Smooth muscle cell of the pulmonary artery (primary cell): ENCODE measurements at places on chromosomes 11 and 22. TPM values are rescaled to one million over a fixed set of nuclear protein-coding genes. Genes with fewer than 3 reads are reported as not detected.

The LGALS12 gene
- total RNA-seq: not detected in 2 replicates

The CXCR5 gene
- total RNA-seq: not detected in 2 replicates

The CUL5 gene
- 34.0 and 39.1 TPM in 2 replicates for total RNA-seq

The IL10RA gene
- total RNA-seq: not detected in 2 replicates

The CDCA5 gene
- 1.6 and 3.3 TPM in 2 replicates for total RNA-seq

The OR52M1 gene
- not detected in 2 replicates for total RNA-seq

The SORL1 gene
- 1.3 and 11.8 TPM in 2 replicates for total RNA-seq

The PVALB gene
- not detected in 2 replicates for total RNA-seq

The TMEM191C gene
- 0.36 and 1.1 TPM in 2 replicates for total RNA-seq

The TPBGL gene
- total RNA-seq: under 0.01 TPM in 1 of 2 replicates, not detected in the other

The CARS1 gene
- 71.2 and 85.3 TPM in 2 replicates for total RNA-seq

The RIBC2 gene
- total RNA-seq: 0.20 and 0.46 TPM in 2 replicates

The DHCR7 gene
- total RNA-seq: 40.7 and 78.4 TPM in 2 replicates

The FADS2 gene
- total RNA-seq: 215 and 339 TPM in 2 replicates

The HOATZ gene
- total RNA-seq: not detected in 2 replicates

The MIAT gene
- total RNA-seq: 0.63 and 0.72 TPM in 2 replicates

The SLC22A8 gene
- not detected in 2 replicates for total RNA-seq

The ELF5 gene
- total RNA-seq: not detected in 2 replicates

The C1QTNF4 gene
- 0.07 and 0.17 TPM in 2 replicates for total RNA-seq

The OPCML gene
- 0.43 and 0.65 TPM in 2 replicates for total RNA-seq

The SLC22A25 gene
- not detected in 2 replicates for total RNA-seq

The PRCP gene
- total RNA-seq: 60.2 and 85.0 TPM in 2 replicates

The OR10D3 gene
- not detected in 2 replicates for total RNA-seq

The PSMA1 gene
- 123 and 129 TPM in 2 replicates for total RNA-seq

The PLEKHA7 gene
- total RNA-seq: 0.26 and 0.39 TPM in 2 replicates

The MCAM gene
- total RNA-seq: 46.1 and 72.5 TPM in 2 replicates

The SPI1 gene
- total RNA-seq: not detected in 2 replicates

The SELENOM gene
- total RNA-seq: 145 and 156 TPM in 2 replicates

The MAJIN gene
- total RNA-seq: not detected in 2 replicates

The KIRREL3 gene
- total RNA-seq: 4.6 and 5.0 TPM in 2 replicates

The TENM4 gene
- total RNA-seq: 42.4 and 66.9 TPM in 2 replicates

The FAM181B gene
- total RNA-seq: 0.07 and 0.20 TPM in 2 replicates

The MRGPRX3 gene
- total RNA-seq: not detected in 2 replicates

The CD3E gene
- total RNA-seq: not detected in 2 replicates

The ABCG4 gene
- total RNA-seq: 0.40 and 1.0 TPM in 2 replicates

The SESN3 gene
- total RNA-seq: 12.9 and 99.6 TPM in 2 replicates

The TXNRD2 gene
- 19.2 and 19.3 TPM in 2 replicates for total RNA-seq

The KRTAP5-7 gene
- total RNA-seq: not detected in 2 replicates

The FAM180B gene
- total RNA-seq: not detected in 2 replicates

The PDE3B gene
- 1.4 and 2.8 TPM in 2 replicates for total RNA-seq

The OR51B5 gene
- total RNA-seq: 0.13 and 0.17 TPM in 2 replicates
